ENCODE measurements at places on chromosomes 1 and 21.

DNA sequence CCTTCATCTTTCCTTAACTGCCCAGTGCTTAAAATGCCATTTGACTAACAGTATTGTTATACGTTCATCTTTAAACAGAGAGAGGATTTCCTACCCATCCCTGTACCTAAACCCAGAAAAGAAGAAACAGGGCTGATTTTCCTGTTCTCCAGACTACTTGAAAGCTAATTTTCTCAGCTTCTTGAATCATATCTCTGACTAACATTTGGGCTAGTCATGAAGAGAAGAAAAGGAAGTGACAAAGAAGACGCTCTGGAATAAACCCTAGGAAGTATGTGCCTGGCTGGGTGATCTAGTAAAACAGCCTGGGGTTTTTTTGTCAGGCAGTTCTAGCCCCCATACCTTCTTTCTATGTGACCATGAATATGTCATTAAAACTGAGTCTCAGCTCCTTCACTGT lies 44.8 kb upstream of the SGIP1 start:
- DNase-seq: no peak

DNA sequence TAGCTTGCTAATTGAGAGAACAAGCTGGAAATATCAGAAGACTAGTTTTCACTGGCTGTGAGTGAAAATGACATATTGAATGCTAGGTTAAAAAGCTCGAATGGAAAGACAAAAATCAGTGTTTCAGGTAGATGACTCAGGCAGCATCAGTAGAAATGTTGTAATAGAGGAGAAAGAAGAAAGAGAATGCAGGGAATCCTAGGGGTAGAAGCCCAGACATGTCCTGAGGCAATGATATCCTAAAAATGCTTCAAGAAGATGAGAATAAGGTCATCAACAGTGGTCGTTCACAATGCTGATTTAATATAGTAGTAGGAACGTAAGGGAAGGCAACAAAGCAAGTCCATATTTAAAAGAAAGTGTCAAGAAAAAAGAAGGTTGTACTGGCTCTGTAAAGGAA lies 96.7 kb upstream of the HP1BP3 start:
- DNase-seq: no peak

DNA sequence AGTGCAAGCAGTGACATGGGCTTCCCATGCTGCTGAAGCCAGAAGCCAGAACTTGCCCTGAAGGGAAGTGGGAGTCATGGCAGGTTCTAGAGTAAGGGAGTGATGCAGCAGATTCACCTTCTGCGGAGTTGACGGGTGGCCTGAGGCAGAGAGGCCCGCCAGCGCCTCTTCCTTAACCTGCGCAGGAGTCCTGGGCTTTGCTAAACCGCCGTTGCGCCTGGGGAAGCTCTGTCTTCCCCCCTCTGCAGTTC lies 67.3 kb downstream of the OBSCN start:
- DNase-seq: no peak

GRCh38 chr1:86455073-86455472 lies 13.7 kb upstream of the CLCA1 start:
- DNase-seq: no peak

GRCh38 chr1:165807613-165808012 lies 19.8 kb upstream of the UCK2 start:
- no peak for DNase-seq

- DNase-seq: no peak
Observed at GRCh38 chr1:48597663-48598062, 125.7 kb upstream of the SPATA6 start.

GRCh38 chr1:172700556-172700955 lies 41.7 kb downstream of the FASLG start:
- no peak for DNase-seq

DNA sequence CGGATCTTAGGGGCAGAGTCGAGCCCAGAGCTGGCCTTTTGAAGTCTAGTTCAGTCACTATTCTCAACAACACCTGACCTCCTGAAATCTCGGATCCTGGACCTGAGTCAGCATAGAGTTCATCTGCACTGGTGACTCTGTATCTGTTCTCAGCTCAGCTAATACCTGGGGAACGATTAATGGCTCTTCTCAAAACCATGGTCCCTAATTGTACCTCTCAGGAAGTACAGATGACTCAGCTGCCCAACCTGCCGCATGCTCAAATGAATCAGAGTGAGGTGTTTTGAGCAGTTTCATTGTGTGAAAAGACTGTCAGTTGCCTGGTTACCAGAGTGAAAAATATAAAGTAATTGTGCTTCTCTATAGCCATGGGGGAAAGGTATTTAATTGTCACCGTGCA lies 89.2 kb downstream of the SLC35F3 start:
- no peak for DNase-seq

DNA sequence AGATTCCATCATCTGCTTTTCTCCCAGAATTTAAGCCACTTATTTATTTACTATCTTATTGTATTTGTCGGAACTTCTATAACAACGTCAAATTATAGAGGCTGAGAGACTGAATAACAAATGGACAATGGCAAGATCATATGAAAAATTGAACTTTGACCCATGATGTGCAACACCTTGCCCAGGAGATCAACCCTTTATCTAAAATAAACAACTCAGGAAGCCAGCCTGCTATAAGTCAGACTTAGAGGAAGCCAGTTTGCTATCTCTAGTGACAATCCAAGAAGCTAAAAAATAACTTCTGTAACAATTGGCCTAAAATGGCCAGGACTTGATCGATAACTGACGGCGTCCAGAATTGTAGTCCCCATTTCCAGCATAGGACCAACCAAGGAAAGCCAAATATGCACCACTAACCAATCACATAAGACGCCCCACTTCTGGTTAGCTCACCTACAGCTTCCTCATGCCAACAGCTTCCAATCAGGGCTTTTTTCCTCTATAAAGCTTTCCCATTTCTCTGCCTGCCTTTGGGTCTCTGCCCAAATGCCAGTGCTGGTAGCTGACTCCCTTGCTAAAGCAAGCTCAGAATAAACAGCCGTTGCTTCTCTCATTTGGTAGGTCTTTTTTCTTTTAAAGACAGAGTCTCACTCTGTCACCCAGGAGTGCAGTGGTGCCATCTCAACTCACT lies 28.5 kb downstream of the ANP32E start:
- no peak for DNase-seq

- DNase-seq: no peak
Observed at GRCh38 chr1:94862718-94863117, 42.6 kb downstream of the SLC44A3 start.

GRCh38 chr1:98086796-98087441 lies 166.1 kb upstream of the DPYD start:
- DNase-seq: peak; percentile 95

- DNase-seq: no peak
Observed at GRCh38 chr21:27369978-27370571, 403.2 kb upstream of the ADAMTS5 start.

GRCh38 chr1:77281491-77282186 lies at the start of gene AK5:
TSS of gene AK5 (plus strand) at chr1:77282019. CDS start at chr1:77282314, 295 bp downstream.
- DNase-seq: no peak

DNA sequence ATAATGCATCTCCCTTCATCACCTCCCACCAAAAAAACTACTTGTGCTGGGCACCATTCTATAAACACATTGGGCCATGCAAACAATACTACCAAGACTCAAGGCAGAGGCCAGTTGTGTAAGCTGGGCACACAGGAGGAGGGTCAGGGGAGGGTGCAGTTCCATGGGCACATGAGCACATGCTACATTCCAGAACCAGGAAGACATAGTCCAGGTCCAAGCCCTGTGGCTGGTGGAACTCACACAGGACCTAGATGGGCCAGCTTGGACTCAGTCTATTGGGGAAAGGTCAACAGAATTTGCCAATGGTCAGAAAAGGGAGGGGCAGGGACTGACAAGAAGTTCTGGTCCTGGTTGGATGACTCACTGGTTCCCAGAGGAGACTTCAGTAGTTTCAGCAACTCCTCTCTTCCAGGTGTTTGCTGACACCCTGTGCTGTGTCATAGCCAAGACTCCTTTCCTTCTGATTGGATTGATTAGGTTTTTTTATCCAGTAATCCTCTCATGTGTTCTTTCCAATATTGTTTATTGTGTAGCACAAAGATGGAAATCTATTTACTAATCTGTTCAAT lies 249.7 kb downstream of the C1orf94 start:
- DNase-seq: no peak

DNA sequence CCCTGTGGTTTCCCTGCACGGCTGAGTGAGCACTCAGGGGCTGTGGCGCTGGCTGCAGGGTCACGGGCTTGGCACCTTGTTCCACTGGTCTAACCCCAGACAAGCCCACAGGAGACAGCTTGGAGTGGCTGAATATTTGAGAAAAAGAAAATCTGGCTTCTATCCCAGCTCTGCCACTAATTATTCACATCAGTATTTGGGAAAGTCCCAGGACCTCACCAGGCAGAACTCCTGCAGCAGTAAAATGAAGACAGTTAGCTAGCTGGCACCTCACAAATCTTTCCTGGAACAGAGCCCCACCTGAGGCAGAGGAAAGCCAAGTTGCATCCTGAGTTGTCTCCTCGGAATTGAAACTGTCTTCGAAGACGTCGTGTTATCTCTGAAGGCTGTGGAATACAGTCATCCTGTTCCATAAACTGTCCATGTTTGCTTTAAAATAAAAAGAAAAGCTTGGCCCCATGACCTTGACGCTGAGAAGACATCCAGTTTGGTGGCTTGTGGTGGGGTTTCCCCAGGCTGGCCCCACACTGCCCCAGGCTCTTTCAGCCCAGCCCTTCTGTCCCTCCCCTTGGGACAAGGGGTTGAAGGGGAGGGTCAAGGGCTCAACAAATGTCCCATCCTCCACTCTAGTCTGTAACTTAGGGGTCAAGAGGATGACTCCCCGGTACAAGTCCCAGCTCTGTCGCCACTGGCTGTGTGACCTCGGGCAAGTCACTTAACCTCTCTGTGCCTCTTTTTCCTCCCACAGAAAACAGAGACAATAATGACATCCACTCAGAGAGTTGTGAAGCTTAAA lies 93.8 kb upstream of the TMPRSS2 start:
- no peak for DNase-seq

- DNase-seq: no peak
Observed at GRCh38 chr1:162498496-162498810, 835 bp downstream of the UHMK1 start.

- no peak for DNase-seq
Observed at GRCh38 chr1:111761717-111762116, 6.0 kb downstream of the DDX20 start.

- peak; percentile 93 for DNase-seq
Observed at GRCh38 chr1:234970401-234970730, 158.3 kb downstream of the TOMM20 start.

DNA sequence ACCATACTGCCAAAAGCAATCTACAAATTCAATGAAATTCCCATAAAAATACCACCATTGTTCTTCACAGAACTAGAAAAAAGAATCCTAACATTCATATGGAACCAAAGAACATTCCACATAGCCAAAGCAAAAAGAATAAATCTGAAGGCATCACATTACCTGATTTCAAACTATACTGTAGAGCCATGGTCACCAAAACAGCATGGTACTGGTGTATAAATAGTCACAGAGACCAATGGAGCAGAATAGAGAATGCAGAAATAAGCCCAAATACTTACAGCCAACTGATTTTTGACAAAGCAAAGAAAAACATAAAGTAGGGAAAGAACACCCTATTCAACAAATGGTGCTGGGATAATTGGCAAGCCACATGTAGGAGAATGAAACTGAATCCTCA lies 6.2 kb upstream of the DEPDC1 start:
- DNase-seq: no peak

DNA sequence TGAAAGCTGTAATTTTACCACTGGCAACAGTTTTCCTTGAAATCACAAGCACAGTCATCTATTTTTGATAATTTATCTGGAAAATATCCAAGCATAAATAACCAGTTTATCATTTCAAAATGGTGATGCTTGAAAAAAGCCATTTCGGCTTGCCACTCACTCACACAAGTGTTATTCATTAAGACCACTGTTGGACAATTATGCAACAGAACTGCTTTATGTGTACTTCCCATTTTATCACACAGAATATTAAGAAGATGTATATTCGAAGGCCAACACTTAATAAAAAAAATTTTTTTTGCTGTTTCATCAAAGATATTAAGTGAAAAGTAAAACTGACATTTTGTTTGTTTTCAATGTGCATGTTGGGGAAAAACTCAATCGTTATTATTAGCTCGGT lies 62.3 kb downstream of the EIF4G3 start:
- DNase-seq: no peak

- no peak for DNase-seq
Observed at GRCh38 chr1:47023268-47024140, at the start of gene CYP4X1. TSS of gene CYP4X1 (plus strand) at chr1:47023669. CDS start at chr1:47023818, 149 bp downstream.

GRCh38 chr1:119448127-119448511 lies 33.2 kb downstream of the HSD3B2 start:
- DNase-seq: no peak

GRCh38 chr1:187685333-187685732 lies 856.6 kb downstream of the PLA2G4A start:
- DNase-seq: peak; percentile 59

- DNase-seq: no peak
Observed at GRCh38 chr1:119861547-119861946, 34.8 kb downstream of the ADAM30 start.

DNA sequence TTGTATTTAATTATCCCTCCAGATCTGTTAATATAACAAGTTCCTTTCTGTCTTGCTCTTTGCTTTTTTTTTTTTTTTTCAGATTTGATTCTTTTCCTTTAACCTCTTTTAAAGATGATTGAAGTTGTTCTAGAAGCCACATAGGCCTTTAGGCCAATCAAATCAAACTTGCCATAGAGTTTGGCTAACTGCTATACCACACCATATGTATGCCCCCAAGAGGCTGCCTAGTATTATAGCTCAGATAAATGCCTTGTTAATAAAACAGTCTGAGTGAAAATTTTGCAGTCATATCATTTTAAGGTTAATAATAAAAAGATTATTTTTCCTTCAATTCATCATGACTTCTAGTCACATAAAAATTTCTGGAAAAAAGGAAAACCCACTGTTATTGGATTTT lies 696.0 kb upstream of the CHRM3 start:
- peak; percentile 3 for DNase-seq

GRCh38 chr1:178723546-178723945 lies 1.5 kb upstream of the RALGPS2 start:
- no peak for DNase-seq

DNA sequence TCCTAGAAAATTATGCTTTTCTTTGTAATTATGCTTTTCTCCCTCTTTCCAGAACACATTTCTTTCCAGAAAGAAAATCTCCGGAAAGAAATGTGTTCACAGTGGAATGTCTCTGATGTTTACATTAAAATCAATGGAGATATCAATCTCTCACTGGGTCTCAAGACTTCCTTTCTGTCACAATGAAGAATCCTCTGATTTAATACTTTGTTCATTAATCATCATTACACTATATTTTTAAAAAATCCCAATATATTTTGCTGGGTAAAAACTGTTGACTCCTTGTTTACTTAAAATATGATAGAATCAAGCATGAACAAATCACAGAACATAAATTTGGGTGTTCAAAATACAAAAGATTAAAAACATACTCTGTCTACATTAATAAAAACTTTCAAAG lies 26.3 kb upstream of the TGFBR3 start:
- DNase-seq: no peak

GRCh38 chr1:204194771-204195170 lies 1.5 kb downstream of the KISS1 start:
- DNase-seq: no peak

GRCh38 chr1:58932859-58933598 lies 149.2 kb upstream of the JUN start:
- DNase-seq: peak; percentile 62

GRCh38 chr1:17675744-17676143 lies 79.4 kb upstream of the ACTL8 start:
- no peak for DNase-seq

Data from AG04449 (cell line).